ENCODE measurements at places on chromosomes 2 and 18. TPM values are rescaled to one million over a fixed set of nuclear protein-coding genes. Genes with fewer than 3 reads are reported as not detected.

DNA sequence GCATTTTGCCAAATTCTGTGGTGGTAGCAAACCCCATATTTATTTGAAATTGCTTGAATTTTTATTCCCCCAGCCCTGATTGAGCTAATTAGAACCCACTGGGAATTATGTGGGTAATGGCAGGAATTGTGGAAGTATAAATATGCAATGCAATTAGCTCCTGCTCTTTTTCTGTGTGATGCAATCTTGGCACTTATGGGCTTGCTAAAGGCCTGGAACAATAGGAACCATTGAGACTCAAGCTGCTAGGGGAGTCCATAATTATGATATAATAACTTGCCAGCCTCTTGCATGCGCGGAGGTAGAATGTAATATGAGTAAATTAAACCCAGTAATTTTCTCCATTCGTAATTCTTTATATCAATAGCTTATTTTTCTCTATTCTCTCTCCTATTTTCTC, 267.6 kb upstream of the THSD7B start:
- no peak for DNase-seq

GRCh38 chr2:218219934-218220333, 2.9 kb downstream of the ARPC2 start:
- DNase-seq: no peak

DNA sequence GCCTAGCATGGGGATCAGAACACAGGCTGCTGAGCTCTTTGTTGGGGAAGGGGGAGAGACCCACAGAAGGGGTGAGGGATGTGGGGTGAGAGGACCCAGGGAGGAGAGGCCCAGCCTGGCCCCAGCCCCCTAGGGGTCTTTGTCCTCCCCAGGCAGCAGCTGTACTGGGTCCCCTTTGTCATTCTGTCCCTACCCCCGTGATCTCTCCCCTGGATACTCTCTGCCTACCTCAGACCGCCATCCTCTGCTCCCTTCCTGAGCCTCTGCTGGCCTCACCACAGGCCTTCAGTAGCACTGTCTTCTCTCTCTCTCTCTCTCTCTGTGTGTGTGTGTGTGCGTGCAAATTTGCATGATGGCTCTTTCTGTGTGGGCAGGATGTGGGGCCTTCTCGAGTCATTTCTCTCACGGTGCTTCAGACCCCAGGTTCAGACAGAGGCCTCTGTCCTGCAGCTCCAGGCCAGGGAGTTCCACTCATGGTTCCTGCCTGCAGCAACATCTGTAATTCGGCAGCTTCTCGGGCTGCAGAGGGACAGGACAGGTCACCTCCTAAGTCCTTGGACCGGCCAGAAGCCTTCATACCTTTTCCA, 1.4 kb downstream of the PSD4 start:
- DNase-seq: peak; percentile 90

- DNase-seq: no peak
These were observed 23.9 kb downstream of the MEP1B start for GRCh38 chr18:32213693-32214092.

Gene DUSP11
- 28.0 TPM for total RNA-seq

Gene TTC32
- total RNA-seq: 17.3 TPM

Gene SH3BP4
- total RNA-seq: 0.46 TPM

Data from activated CD4-positive, alpha-beta memory T cell treated with anti-CD3 and anti-CD28 coated beads for 36 hours (primary cell).